ENCODE measurements at places on chromosomes 13 and 19.

- DNase-seq: peak; percentile 89
Measured at GRCh38 chr19:13588957-13589833, 82.9 kb upstream of the CACNA1A start.

DNA sequence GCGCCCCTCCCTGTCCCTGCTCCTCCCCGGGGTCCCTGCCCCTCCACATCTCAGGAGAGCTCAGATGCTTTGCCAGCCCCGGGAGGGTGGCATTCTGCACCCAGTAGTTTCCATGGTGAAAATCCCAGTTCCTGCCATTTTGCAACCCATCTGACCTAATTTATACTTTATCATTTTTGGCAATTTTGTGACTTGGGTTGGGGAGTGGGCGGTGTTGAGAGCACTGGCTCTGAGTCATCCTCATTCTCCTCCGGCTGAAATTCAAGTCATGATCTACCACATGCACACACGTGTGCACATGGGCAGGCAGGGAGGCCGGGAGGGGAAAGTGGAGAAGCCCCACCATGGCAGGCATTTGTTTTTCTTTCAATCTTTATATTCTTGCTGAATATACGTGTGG is 208.6 kb downstream of the URI1 start:
- no peak for DNase-seq

GRCh38 chr19:14019100-14019499 is 8.8 kb upstream of the RLN3 start:
- DNase-seq: no peak

- no peak for DNase-seq
Measured at GRCh38 chr19:46320559-46320958, 23.7 kb downstream of the HIF3A start.

- DNase-seq: peak; percentile 68
Measured at GRCh38 chr19:7861619-7862412, 12.4 kb downstream of the PRR36 start.

GRCh38 chr19:2208975-2209374 is 27.2 kb downstream of the PLEKHJ1 start:
- no peak for DNase-seq

GRCh38 chr19:42089191-42089750 is 13.3 kb downstream of the ZNF574 start:
- no peak for DNase-seq

- no peak for DNase-seq
Measured at GRCh38 chr19:18685597-18686190, 2.2 kb downstream of the CRTC1 start.

- no peak for DNase-seq
Measured at GRCh38 chr13:97124915-97125809, 97.0 kb upstream of the MBNL2 start.

DNA sequence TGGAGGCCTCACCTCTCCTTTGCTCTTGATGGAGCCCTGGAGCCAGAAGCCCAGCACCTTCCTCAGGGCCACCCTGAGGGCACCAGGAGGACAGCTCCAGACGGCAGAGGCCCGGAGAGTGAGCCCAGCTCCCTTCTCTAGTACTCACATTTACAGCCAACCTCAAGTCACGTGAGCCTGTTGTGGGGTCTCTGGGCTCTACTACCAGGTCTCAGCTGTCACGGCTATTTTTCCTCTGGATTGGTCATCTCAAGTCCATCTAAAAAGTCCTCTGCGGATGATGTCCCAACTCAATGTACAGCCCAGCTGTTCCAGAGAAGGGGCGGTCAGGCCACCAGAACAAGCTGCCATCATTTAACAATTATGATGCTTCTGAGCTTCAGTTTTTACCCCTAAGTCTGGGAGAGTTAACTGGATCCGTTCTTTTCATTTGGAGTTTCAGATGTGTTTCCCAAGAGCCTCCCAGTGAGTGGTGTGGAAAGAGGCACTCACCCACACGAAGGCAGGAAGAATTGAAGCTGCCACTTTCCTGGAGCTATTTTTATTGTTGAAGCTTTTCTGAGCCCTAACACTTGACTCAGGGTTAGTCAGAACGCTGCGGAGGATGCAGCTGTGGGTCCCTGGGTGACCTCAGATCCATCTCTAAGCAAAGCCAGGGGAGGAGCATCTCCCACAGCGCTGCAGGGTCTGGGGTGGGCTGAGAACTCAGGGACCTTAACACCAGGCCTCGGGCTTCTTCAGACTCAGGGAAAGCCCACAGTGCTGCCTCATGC is 143.5 kb upstream of the UBL3 start:
- no peak for DNase-seq

DNA sequence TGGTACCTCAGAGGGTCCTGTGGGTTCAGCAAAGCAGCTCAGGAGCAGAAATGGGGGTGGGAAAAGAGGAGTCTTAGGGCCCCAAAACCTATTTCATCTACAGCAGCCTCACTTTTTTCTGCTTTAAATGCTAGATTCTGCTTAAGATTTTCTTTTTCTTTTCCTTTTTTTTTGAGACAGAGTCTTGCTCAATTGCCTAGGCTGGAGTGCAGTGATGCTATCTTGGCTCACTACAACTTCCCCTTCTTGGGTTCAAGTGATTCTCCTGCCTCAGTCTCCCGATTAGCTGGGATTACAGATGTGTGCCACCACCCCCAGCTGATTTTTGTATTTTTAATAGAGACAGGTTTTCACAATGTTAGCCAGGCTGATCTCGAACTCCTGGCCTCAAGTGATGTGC is 30.7 kb upstream of the WDFY2 start:
- DNase-seq: no peak
